ENCODE measurements at places on chromosomes 2 and 18. TPM values are rescaled to one million over a fixed set of nuclear protein-coding genes. Genes with fewer than 3 reads are reported as not detected.

LYG1 gene
- 0.43 TPM for total RNA-seq

CHRNG gene
- not detected for total RNA-seq

MEP1B gene
- not detected for total RNA-seq

MAB21L4 gene
- not detected for total RNA-seq

TTN gene
- total RNA-seq, result under 0.01 TPM

ANKRD30BL gene
- not detected for total RNA-seq

ANKRD29 gene
- total RNA-seq, result 7.3 TPM

KHK gene
- total RNA-seq, result 0.55 TPM

CNTNAP5 gene
- total RNA-seq, result not detected

TMEM37 gene
- total RNA-seq, result 0.37 TPM

C1GALT1C1L gene
- total RNA-seq, result 0.57 TPM

CCL20 gene
- total RNA-seq, result 0.28 TPM

CLK1 gene
- total RNA-seq, result 60.9 TPM

C2orf15 gene
- not detected for total RNA-seq

IGFBP5 gene
- 928 TPM for total RNA-seq

SATB2 gene
- total RNA-seq, result 19.0 TPM

ANKRD30B gene
- under 0.01 TPM for total RNA-seq

WDR7 gene
- 22.3 TPM for total RNA-seq

RAD51AP2 gene
- not detected for total RNA-seq

NAB1 gene
- 41.2 TPM for total RNA-seq

DNAJC5G gene
- not detected for total RNA-seq

SERPINB11 gene
- total RNA-seq, result not detected

RPRM gene
- total RNA-seq, result not detected

POTEC gene
- under 0.01 TPM for total RNA-seq

ST8SIA3 gene
- total RNA-seq, result not detected

FHOD3 gene
- total RNA-seq, result 16.9 TPM

FBLN7 gene
- 0.57 TPM for total RNA-seq

FOXD4L1 gene
- total RNA-seq, result 0.09 TPM

ADRA2B gene
- 0.09 TPM for total RNA-seq

VAMP5 gene
- 32.8 TPM for total RNA-seq

CSRNP3 gene
- total RNA-seq, result 0.57 TPM

GBX2 gene
- not detected for total RNA-seq

PSMD1 gene
- 136 TPM for total RNA-seq

RNF152 gene
- 10.5 TPM for total RNA-seq

NT5C1B gene
- total RNA-seq, result not detected

RAPGEF4 gene
- total RNA-seq, result 1.9 TPM

REG3A gene
- total RNA-seq, result not detected

COLEC12 gene
- 79.5 TPM for total RNA-seq

SIGLEC15 gene
- total RNA-seq, result 0.14 TPM

KCNG2 gene
- 4.7 TPM for total RNA-seq

FIGN gene
- 0.65 TPM for total RNA-seq

AKAIN1 gene
- not detected for total RNA-seq

RAB17 gene
- total RNA-seq, result 0.28 TPM

CCDC68 gene
- 6.9 TPM for total RNA-seq

DPYSL5 gene
- total RNA-seq, result not detected

FBXO36 gene
- 3.8 TPM for total RNA-seq

HOXD10 gene
- 0.18 TPM for total RNA-seq

C2orf49 gene
- total RNA-seq, result 22.6 TPM

RAX gene
- not detected for total RNA-seq

PGAP1 gene
- 4.1 TPM for total RNA-seq

FAM136A gene
- 14.4 TPM for total RNA-seq

CFAP53 gene
- 0.71 TPM for total RNA-seq

SERPINB8 gene
- total RNA-seq, result 8.7 TPM

C2orf66 gene
- not detected for total RNA-seq

NT5DC4 gene
- not detected for total RNA-seq

LRRC30 gene
- not detected for total RNA-seq

SP100 gene
- total RNA-seq, result 60.4 TPM

CPLX4 gene
- not detected for total RNA-seq
